ENCODE measurements at places on chromosomes 12 and 14.

DNA sequence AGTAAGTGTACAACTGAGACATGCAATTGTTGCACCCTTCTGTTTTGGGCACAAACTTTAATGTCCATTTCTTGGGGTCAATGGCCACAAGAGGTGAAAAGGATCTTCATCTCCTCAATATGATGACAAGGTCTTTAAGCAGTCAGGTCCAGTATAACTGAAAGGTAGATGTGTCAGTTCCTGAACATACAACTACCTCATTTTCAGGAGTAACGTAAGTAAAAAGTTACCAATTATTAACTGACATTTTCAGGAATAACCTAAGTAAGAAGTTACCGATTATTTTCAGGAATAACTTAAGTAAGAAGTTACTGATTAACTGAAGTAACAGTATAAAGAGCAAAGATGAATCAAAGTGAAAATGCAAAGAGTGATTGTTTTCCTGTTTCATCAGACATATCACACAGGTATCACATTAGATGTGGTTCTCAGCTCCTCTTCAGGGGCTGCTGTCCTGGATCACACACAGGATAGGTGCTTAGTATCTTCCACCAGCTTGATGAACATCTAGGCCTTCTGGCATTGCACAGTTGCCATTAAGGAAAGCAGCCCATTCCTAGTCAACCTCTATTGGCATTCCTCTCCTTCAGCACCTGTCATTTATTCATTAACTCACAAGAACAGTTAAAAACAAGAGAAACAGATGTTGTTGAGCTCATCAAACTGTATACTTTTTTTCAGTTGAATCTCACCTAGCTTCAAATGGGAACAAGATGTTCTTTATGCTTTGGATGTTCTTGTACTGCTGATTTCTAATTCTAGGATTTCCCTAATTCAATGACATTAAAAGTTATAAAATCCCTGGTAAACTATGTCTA is 200.0 kb downstream of the FOXG1 start:
- no peak for DNase-seq

DNA sequence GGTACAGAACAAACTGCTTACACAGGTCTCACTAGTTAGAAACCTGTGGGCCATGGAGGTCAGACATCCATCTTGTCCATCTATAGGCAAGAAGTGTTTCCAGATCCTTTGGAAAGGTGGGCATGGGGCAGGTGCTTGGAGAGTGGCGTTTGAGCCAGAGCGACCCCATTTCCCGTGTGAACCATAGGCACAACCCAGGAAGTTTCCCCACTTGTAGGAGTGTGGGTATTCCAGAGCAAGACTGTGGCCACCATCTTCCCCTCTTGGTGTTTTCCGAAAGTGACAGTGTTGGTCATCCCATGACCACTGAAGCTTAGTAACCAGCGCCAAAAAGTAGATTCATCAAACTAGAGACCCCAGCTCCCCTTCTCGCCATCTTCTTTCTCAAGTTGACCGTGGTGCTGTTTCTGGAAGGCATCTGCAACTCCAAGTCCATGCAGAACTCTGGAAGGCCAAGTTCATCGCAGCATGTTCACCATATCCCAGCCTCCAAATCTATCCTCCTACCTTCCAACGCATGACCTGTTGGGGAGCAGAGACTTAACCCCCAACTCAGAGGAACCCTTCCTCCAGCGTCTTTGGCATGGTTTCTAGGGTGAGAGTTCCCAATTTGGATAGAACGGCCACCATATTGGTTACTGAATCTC is 19.7 kb downstream of the PHETA1 start:
- DNase-seq = no peak

GRCh38 chr12:25876383-25877045 is 82.0 kb upstream of the RASSF8 start:
- no peak for DNase-seq

GRCh38 chr14:105525326-105525725 is 1.1 kb upstream of the TMEM121 start:
- DNase-seq = no peak

GRCh38 chr12:118498171-118498570 is 121.8 kb downstream of the SUDS3 start:
- DNase-seq = no peak

- no peak for DNase-seq
These were observed 1151.7 kb downstream of the VRK1 start for GRCh38 chr14:97948841-97949240.

DNA sequence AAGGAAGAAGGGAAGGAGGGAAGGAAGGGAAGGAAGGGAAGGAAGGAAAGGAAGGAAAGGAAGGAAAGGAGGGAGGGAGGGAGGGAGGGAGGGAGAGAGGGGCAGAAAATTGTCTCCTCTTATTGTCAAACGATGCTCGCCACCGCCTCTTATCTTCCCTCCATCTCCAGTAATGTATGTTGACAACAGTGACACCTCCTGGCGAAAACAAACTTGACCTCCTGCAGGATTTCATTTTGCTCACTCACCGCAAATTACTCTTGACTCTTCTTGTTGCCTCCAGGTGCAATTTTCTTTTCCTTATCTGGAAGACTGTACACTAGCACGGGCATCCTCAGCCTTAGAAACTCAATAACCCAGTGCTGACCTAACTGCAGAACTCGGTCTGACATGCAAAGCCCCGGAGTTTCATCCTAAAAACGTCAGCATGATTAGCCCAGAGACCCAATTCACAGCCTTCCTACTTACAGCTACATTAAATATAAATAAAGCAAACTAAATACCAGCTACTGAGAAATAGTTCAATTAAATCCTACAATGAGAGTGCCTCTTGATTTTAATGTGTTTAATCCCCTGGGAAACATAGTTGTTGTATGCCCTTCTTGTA is 512.4 kb upstream of the TMPO start:
- no peak for DNase-seq

- no peak for DNase-seq
These were observed 39.8 kb downstream of the LIMA1 start for GRCh38 chr12:50243507-50243906.

GRCh38 chr14:76720382-76720813 is 40.9 kb upstream of the VASH1 start:
- no peak for DNase-seq

DNA sequence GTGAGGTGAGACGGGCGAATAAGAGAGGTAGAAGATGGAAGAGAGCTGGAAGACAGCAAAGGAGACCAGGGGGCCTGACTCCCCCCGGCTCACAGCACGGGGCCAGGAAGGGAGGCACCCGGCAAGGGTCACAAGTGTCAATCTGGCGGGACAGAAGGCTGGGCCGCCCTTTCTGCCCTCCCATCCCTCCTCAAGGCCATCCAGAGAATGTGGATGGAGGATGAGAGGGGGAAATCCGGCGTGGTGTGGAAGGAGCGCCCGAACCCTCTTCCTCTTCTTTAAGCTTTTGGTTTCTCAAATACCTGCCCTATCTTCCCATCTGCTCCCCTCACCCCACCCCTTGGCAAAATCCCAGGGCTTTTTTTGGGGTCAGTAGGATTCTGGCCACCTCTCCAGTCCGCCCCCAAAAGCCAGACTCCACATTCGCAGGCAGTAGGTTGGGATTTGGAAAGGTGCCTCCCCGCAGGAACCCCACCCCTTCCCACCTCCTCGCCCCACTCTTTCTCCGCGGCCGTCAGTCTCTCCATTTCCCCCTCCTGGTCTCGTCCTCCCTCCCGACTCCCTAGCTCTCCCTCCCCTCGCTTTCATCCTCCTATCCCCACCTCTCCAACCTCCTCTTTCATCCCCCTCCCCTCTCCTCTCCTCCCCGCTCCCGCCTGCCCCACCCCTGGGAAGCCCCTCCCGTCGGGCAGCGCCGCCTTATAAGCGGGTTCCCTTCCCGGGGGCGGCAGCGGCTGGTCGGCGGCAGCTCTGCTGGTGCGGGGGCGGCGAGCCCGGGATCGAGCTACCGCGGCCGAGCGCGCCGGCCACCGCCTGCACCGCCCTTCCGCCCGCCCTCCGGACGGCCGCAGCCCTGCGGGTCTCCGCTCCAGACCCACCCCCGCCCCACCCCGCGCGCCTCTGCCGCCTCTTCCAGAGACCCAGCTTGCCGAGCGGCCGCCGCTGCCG is at the start of gene PTMS:
PTMS (plus strand) TSS at position 730 of the 948 bp plus-strand sequence. CDS start 343 bp downstream, outside the sequence.
- DNase-seq = no peak

GRCh38 chr12:42104087-42104486 is 40.6 kb downstream of the GXYLT1 start:
- no peak for DNase-seq

DNA sequence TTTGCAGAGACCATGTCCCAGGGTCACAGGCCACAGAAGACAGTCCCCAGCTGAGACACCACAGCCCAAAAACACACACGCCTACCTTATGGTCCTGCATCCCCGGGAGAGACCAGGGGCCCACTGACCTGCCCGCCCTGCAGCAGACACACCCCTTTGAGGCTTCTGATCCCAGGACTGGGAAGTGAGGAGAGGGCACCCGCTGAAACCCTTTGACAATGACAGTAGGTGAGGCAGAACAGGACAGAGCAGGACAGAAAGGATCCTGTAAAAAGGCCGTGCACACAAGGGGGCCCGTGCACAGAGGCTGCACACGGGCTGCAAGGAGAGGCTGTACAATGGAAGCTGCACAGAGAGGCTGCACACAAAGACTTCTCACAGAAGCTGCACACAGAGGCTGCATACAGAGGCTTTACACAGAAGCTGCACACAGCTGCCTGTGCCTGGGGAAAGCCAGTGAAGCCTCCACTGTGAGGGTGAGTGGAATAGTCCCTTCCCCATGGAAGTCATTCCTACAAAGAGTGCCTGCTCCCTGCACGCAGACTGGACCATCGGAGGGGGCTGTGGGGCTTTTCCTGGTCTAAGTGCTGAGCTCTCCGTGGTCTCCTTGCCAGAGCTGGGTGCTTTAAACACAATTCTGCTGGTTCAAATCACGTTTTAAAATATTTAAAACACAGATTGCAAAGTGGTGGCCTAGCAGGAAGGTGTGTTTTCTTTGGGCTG is 16.6 kb upstream of the SFSWAP start:
- no peak for DNase-seq

- no peak for DNase-seq
These were observed 174.2 kb downstream of the PPM1H start for GRCh38 chr12:62760779-62761178.

GRCh38 chr14:55706893-55707292 is 126.9 kb downstream of the KTN1 start:
- no peak for DNase-seq

GRCh38 chr12:102539651-102540553 is 59.5 kb upstream of the IGF1 start:
- no peak for DNase-seq

DNA sequence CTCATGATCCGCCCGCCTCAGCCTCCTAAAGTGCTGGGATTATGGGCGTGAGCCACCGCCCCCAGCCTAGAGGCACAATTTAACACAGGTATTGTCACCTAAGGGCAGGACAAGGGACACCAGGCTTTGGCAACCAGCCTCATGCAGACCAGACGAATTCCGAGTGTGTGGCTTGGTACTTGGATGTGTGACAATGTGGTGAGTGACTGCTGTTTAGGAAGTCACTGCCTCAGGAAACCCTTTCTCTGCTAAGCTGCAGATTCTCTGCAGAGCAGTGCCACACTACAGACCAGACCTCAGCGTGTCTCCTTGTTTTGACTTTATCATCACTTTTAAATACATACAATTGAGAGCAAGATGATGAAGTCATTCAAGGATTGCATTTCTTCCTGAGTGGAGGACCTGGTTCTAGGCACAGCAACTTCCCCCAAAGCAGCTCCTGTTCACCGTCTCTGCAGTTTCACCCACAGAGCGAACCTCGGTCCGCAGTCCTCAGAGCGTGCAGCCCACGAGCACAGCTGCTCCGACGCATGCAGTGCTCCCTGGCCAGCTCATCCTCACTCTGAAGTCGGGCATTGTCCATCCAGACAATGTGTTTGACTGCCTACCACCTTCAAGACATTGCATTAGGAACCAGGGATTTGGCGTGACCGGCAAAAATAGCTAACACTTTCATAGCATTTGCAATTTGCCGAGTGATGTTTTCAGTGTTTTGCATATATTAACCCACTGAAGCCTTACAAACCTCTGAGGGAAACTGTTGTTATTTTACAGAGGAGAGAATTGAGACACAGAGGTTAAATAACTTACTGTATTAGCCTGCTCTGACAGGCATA is 235.2 kb downstream of the CHST11 start:
- no peak for DNase-seq

DNA sequence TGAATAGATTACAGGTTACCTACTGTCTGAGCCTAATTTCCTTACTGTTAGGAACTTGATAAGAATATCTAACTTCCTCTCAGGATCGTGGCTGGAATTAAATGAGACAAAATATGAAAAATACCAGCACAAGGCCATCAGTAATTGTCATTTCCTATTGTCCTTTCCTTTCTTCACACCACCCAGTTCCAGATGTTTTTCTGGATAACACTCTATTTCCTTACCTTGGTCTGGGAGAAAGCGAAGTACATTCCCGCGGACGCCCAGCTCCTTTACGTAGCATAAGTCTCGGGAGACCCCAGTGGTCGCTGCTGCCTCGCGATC is 376 bp downstream of the GDF3 start:
- no peak for DNase-seq

DNA sequence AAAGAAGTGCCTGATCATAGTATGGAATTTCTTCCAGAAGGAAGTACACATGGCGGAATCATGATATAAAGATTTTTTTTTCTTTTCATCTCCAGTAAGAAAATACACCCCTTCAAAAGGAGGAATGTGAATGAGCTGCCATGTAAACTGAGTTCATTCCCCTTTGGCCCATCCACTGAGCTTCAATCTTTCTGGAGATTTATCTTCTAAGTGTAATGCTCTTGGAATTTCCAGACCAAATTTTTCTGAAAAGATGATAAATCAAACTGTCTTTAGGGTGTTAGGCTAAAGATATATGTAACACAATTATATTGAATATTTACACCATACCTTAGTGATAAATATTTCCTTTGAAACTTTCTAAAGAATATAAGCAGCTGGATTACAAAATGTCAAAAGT is 5.2 kb downstream of the DCN start:
- DNase-seq = no peak

DNA sequence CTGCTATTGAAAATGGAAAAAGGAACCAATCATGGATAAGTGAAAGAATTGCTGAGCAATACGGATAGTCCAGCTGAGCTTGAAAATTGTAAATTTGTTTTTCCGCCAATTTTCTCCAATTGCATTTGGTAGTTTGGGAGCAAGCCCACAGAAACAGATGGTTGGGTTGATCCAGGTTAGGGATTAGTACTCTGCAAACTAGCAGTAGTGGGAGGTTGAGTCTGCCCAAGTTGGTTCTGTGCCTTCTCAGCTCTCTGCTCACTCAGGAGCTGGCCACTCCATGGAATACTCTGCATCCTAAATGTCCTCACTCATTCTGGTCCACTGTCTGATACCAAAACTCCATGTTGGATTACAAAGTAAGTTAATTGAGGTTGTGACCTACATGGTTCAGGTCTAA is 361.1 kb upstream of the ATP2B1 start:
- no peak for DNase-seq

All from activated T-cell treated with anti-CD3 and anti-CD28 coated beads for 4 hours (primary cell).